ENCODE measurements at places on chromosomes 5 and 9.

- no peak for DNase-seq
Observed at GRCh38 chr9:35754264-35754663, at the start of gene MSMP. TSS of gene MSMP (minus strand) at chr9:35754276. CDS start at chr9:35754129, 147 bp downstream.

DNA sequence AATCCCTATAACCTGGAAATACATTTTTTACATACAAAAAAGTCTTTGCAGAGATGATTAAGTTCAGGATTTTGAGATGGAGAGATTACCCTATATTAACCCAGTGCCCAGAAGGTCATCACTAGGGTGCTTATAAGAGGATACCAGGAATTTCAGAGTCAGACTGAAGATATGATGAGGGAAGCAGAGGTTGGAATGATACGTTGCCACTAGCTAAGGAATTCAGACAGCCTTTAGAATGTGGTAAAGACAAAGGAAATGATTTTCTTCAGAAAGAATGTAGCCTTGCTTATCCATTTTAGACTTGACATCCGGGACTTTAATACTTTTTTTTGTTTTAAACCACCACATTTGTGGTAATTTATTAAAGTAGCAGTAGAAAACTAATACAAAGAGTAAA lies 2176.8 kb upstream of the C9orf72 start:
- DNase-seq, result no peak

DNA sequence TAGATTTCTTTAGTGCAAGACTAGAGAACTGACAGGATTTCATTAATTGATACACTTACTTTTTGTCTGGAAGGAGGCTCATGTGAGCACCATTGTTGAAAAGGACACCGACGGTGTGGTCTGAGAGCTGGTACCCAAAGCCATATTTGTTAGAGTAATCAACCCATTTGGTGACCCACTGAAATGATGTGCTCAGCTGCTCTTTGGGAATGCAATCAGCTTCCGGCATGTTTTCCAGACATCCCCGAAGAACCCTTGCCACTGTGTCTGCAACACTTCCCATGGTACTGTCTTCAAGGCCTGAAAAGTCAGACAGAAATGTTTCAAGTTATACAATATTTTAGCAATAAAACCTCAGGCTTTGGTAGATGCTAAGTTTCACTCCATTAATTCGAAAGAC lies 4.4 kb downstream of the PLK2 start:
- no peak for DNase-seq

- no peak for DNase-seq
Observed at GRCh38 chr9:7177383-7177782, 419.6 kb downstream of the KDM4C start.

DNA sequence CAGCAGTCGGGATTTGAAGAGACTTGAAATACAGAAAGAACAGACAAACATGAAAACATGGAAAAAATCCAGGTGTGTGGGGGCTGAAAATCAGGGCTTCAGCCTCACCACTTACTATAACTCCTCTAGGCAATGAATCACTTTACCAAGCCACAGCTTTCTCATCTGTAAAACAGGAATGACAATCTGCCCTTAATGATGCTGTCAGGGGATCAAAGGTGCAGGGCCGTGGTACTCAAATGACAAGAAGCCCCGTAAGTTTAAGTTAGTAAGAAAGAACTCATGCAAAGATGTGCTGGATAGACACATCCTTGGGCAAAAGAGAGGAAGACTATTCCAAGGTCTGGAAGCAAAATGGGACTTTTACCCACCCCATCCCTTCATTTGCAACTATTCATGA lies 34.7 kb downstream of the FBXW2 start:
- no peak for DNase-seq

DNA sequence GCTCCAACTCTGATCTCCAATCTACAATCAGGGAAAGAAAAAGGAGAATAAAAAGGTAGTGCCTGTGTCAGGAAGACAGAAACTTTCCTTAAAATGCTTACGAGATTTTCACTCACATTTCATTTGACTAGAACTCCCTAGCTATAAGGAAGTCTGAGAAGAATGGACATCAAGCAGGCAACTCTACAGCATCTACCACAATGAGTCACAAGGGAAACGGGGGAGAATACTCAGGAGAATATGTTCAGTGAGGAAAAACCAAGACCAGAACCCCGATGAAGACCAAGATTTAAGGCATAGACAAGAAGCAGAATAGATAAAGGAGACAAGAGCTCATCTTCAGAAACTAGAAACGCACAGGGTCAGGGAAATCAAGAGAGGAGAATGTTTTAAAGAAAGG lies 9.0 kb upstream of the SETD9 start:
- no peak for DNase-seq

GRCh38 chr5:139851558-139851957 lies 56.0 kb downstream of the PSD2 start:
- DNase-seq, result no peak

- DNase-seq, result peak; percentile 66
Observed at GRCh38 chr5:159184858-159185381, 24.4 kb downstream of the RNF145 start.

DNA sequence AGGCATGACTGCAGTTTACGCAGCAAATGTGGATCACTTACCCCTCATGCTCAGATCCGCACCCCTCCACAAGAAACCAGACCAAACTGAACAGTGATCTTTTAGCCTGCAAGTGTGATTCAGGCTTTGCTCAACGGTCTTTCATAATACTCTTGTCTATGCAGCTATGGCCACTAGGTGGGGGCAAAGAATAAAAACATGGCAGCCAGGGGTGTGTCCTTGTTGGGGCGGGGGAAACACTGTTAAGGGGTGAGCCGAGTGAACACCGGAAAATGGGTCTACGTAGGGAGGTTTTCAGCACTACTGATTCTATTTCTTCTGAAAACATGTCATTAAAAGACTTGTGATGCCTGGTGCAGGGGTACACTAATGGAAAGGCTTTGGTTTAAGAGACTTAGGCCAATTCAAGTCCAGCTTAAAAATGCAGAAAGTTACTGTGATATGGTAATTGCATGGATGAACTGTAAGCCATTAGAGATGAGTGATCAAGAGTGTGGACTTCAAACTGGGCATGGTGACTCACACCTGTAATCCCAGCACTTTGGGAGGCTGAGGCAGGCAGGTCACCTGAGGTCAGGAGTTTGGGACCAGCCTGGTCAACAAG lies 49.9 kb upstream of the GPR151 start:
- peak; percentile 52 for DNase-seq

DNA sequence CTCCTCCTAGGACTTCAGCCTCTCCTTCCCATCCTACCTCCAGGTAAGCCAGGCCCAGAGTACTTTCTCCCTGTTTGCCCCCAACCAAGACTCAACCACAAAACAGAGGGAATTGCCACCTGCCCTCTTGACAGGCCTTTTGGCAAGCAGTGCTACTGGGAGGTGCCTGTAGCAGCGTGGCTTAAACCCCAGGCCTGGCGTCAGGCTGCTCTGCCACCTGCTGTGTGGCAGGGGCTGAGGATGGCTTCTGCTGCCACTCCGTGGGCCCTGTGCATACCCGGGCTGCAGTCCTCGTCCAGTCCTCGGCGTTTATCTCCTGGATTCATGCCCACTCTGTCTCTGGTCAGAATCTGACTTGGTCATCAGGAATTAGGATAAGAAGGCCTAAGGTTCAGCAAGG lies 163.1 kb downstream of the PAX5 start:
- no peak for DNase-seq

- DNase-seq, result no peak
Observed at GRCh38 chr5:88879724-88880123, 3.3 kb downstream of the MEF2C start.

DNA sequence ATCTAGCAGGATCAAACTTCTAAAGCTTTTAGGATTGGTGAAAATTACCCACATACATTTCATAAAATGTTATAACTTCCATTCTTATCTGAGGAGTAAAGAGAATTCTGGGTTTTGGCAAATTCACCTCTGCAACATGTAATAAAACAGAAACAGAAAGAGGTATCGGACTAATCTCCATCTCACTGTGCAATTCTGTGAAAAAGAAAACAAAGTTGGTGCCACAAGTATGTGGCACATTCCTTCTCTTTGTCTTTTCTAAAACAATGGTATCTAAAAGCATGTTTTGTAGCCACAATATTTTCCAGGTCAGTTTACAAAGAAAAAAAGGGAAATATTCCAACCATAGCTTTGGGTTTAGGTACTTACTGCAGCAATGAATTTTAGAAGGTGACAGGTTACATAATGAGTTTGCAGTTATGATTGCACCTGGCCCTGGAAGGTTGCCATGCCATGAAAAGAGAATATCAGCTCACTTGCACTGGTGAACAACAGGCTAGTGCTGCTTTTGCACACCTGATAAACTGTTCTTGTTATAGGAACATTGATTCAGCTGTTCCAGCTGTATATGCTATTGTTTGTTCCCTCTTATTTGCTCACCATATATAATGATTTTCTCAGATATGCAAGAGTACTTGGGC lies 491.3 kb upstream of the MEF2C start:
- no peak for DNase-seq

DNA sequence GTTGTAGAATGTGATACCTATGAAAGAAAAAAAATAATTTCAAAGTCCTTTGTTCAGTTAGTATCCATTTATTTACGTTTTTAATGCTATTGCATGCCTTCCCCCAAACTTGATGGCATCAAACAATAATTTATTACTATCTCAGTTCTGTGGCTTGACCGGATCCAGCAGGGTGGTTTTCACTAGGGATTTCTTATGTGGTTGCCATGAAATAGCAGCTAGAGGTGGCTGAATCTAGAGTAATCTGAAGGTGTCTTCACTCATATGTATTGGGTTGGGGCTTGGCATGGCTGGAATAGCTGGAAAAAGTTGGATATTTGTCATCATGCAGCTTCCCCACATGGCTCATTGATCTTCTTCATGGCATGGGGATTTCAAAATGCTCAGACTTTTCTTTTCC lies 619.3 kb upstream of the ZNF608 start:
- DNase-seq, result no peak

GRCh38 chr5:13664377-13664776 lies 280.1 kb downstream of the DNAH5 start:
- peak; percentile 83 for DNase-seq

DNA sequence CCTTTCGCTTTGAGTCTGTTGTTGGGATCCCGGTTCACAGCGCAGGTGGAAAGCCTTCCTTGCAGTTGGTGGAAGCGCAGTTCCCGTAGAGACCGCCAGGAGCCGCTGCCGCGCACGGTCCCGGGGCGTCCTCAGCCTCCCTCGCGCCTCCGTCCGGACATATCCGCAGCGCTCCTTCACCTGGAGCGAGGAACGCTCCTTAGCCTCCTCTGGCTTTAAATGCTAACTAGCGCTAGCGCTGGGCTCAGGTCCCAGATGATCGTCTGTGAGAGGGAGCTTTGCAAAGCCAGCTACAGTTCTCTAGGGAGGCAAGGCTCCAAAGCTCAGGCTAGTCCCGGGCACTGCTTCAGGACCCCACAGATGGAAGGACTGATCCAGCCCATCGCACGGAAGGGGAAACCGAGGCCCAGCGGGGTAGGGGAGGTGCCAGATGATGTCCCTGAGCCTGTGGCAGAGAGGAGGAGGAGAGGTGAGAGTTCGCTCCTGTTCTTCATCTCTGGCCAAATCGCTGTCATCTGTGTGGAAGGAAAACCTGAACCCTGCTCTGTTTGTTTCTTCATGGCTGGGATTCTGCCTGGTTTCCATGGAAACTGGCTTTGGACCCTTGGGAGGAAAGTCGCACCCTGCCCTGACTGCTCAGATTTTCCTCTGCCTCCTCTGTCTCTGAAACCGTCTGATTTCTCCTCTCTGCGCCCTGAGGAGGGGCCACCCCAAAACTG lies 31.4 kb downstream of the COL15A1 start:
- DNase-seq, result peak; percentile 76

- DNase-seq, result peak; percentile 90
Observed at GRCh38 chr9:122200960-122201595, 27.7 kb downstream of the LHX6 start.

DNA sequence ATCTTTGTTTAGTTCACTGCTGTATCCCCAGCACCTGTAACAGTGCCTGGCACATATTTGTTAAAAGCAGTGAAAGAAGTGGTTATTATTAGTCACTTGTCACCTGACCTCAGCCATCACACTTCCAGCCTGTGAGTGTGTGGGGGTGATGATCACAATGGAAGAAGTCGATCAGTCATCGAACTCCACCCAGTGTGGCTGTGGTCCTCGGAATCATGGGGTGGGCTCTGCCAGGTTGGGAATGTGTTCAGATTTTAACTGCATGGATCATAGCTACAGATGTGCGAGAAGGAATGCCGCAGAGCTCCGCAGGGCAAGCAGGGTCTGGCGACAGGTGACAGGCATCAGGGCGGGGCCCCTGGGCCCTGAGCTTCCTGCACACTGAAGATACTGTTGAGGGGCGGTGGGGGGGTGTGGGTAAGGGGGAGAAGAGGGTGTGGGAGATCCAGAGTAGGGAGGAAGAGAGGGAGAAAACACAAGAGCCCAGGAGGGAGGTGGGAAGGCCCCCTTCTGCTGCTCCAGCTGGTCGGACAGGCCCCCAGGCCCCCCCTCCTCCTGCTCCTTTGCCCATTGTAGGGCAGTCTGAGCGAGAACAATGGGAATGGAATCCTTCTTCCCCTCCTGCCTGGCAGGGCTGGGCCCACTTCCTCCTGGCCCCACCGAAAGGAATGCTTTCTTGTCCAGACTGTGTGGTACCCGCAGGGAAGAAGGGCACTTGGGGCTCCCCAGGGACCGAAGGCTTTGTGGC lies 89.6 kb downstream of the SPRY4 start:
- no peak for DNase-seq

- no peak for DNase-seq
Observed at GRCh38 chr9:86460216-86461002, 106.2 kb upstream of the TUT7 start.

- no peak for DNase-seq
Observed at GRCh38 chr5:60023255-60023654, 129.7 kb upstream of the PDE4D start.

DNA sequence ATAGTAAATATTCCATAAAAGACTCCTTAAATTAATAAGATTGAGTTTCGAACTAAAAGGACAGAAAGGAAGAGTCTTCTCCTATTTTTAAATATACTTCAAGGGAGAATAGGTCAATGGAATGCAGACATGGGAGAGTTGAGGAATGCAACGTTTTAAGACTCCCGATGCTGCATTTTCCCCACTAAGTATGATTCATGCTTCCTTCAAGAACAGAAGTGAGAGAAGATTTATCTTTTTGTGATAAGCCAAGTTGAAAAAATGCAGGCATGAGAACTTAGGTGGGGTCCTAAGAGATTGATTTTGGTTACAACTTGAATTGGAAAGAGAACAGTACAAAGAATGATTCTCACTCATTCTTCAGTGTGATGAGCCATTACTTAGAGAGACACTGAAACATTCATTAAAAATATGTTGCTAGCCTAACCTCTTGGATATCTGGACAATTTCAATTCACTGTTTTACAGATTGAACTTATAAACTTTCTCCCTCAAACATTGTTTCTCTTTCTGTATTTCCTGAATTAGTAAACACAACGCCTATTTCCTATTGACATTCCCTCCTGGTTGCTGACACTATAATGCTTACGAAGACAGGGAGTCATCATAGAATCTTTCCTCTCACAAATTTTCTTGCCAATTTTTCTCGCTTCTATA lies 1666.1 kb upstream of the WWC1 start:
- DNase-seq, result no peak

DNA sequence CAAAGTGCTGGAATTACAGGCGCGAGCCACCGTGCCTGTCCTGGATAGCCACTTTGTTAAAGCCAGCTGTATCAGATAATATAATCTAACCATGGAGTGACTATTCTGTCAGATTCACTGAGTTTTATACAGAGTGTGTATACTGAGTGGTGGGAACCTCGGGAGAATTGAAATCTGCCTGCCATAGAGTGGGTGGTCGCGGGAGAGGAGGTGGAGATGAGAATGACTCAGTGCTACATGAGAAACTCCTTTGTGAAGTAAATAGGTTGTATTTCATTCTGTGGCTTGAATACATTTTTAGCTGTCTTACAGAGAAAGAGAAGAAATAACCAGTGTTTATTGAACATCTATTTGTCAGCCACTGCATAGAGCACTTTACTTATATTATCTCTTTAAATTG lies 26.4 kb downstream of the ATP6V0E1 start:
- DNase-seq, result no peak
